ENCODE measurements at places on chromosomes 1 and 21. TPM values are rescaled to one million over a fixed set of nuclear protein-coding genes. Genes with fewer than 3 reads are reported as not detected.

CHI3L1 gene
- 1.0 TPM for total RNA-seq

GPX7 gene
- 4.2 TPM for total RNA-seq

DNA sequence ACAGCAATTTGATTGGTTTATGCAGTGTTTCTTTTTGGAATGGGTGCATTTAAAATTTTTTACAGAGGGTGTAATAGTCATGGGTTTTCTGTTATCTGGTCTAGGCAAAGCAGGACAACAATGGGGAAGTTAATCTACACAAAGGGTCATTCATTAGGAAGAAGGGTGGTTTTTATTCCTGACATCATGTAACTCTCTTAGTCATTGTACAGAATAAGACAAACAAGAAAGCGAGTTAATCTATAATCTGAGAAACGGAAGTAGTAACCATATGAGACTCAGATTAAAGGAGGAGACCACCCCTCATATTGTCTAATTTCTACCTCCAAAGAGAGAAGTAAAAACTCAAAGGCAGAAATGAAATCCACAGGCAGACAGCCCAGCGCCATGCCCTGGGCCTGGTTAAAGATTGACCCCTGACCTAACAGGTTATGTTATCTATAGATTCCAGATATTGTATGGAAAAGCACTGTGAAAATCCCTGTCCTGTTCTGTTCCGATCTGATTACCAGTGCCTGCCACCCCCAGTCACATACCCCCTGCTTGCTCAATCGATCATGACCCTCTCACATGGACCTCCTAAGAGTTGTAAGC lies 10.5 kb upstream of the IFI6 start:
- no peak for DNase-seq

- no peak for DNase-seq
These were observed 61.6 kb downstream of the EDEM3 start for GRCh38 chr1:184693011-184693410.

- DNase-seq: no peak
These were observed 31.1 kb upstream of the UAP1 start for GRCh38 chr1:162530307-162530987.

USH2A gene
- total RNA-seq: 2.3 TPM

- DNase-seq: no peak
These were observed 258.5 kb upstream of the ADGRL2 start for GRCh38 chr1:81542196-81542595.

HSPG2 gene
- total RNA-seq: 269 TPM

FAM110D gene
- total RNA-seq: 4.5 TPM

GRCh38 chr1:216830424-216831210 lies 107.4 kb upstream of the ESRRG start:
- no peak for DNase-seq

FOXE3 gene
- total RNA-seq: not detected

- no peak for DNase-seq
These were observed 196.3 kb downstream of the TTLL7 start for GRCh38 chr1:83802460-83803152.

KRTAP19-2 gene
- total RNA-seq: not detected

DNA sequence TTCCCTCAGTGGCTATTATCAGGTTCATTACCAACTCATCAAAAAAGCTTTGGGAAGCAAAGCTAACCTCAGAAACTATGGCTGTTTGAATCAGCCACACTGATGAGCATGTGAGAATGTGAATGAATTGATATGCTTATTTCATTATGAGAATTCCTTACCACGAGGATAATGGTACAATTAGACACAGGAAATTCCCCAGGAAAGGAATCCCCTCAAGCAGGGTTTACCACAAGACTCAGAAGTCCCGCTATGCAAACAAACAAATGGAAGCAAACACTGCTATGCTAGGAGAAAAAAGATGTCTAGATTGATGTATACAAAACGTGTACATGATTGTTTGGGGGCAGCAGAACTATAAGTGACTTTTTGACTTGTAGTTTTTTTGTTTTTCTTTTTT lies 205.0 kb downstream of the HMCN1 start:
- DNase-seq: no peak

RGS18 gene
- 1.4 TPM for total RNA-seq

- DNase-seq: no peak
These were observed 35.3 kb downstream of the FCRL5 start for GRCh38 chr1:157517016-157517415.

DNA sequence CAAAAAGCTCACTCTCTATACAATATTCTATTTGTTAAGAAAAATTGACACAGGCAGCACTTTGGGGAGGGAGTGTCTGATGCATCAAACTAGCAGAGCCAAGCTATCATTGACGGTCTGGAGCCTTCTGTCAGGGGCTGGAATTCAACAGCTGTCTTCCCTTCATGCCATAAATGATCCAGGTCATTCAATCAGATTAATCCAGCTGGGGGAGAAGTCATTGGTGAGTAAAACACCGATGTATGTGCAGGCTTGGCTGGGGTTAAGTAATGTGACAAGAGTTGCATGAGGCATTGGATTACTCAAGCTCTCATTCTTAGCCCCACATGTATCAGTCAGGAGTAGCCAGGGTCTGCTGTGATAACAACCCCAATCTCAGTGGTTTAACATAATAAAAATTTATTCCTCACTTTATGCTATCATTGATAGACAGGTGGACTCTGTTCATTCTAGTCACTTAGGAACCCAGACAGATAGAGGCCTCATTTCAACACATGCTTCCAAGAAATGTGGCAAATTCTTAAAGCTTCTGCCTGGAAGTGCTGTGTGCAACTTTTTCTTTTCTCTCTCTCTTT lies 118.1 kb upstream of the GADD45A start:
- no peak for DNase-seq

GRCh38 chr1:69919922-69920273 lies 285.5 kb downstream of the LRRC40 start:
- DNase-seq: no peak

LRRC8B gene
- 2.5 TPM for total RNA-seq

GPR3 gene
- total RNA-seq: 0.12 TPM
